ENCODE measurements at places on chromosomes 5 and 9.
A peak's percentile ranks its signal among the peaks of the same experiment; 100 is the strongest.

DNA sequence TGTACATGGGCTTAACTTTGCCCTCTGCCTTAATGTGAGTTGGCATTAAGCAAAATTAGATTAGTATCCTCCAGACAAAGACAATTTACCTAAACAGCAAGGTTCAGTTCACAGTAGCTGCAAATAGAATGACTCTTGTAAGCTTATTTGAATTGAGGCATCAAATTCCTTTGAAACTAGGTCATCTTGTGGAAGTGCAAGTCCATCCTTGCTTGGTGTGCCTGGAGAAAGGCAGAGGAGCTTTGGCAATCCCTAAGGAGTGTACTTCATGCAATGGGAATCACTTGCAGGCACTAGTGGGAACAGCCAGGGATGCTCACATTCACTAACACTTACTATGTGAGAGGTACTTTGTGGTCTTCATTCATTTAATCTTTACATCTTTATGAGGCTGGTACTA is 118.3 kb downstream of the DRD1 start:
- no peak for DNase-seq

- DNase-seq, result no peak
These were observed 1050.2 kb downstream of the CDH12 start for GRCh38 chr5:21802869-21803490.

DNA sequence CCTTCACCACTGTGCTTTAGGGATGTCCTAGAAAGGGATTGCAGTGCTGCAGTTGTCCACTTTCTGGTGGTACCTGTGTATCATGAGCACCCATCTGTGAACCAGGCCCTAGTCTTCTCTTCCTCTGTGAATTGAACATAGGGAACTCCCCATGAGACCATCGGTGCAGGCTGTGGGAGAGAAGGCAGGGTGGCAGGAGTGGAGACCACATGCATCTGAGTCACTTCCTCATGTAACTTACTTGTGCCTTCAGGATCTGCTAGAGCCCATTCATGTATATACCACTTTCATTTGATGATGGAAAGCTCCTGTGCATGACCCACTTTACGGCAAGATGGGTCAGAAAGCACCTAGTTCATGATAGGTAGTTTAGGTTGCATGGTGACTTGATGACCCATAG is 478.1 kb upstream of the CDH9 start:
- no peak for DNase-seq

DNA sequence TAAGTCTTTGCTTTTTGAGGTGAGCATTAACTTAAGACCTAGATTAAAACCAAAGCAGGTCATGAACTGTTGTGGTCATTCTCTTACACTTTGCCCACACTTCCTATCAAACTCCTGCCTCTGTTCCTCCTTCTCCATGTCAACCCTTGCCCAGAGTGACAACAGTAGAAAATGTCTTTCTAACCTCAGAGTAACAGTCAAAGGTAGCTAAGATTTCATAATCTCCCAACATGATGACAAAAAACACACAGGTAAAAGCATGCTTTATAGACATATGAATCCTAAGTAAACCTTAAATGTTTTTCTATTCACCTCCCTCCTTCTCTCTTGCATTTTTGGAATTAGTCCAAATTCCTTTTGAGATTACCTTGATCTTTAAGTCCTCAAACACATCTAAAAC is 422.3 kb downstream of the SPATA31D1 start:
- DNase-seq, result no peak

- DNase-seq, result no peak
These were observed 14.8 kb upstream of the TUT7 start for GRCh38 chr9:86368871-86369521.

- no peak for DNase-seq
These were observed 300.6 kb downstream of the PARP8 start for GRCh38 chr5:50967009-50967562.

GRCh38 chr5:62395210-62395950 is 8.3 kb downstream of the DIMT1 start:
- DNase-seq, result peak; percentile 37

GRCh38 chr5:93226202-93226735 is 354.8 kb downstream of the NR2F1-AS1 start:
- no peak for DNase-seq

- DNase-seq, result no peak
These were observed 6.2 kb upstream of the DNAJC18 start for GRCh38 chr5:139445325-139446170.

GRCh38 chr5:133489632-133490031 is 122.7 kb downstream of the FSTL4 start:
- peak; percentile 9 for DNase-seq
